ENCODE measurements at places on chromosomes 5 and 9.

- DNase-seq: no peak
Observed at GRCh38 chr5:10364186-10364689, 10.7 kb downstream of the MARCHF6 start.

DNA sequence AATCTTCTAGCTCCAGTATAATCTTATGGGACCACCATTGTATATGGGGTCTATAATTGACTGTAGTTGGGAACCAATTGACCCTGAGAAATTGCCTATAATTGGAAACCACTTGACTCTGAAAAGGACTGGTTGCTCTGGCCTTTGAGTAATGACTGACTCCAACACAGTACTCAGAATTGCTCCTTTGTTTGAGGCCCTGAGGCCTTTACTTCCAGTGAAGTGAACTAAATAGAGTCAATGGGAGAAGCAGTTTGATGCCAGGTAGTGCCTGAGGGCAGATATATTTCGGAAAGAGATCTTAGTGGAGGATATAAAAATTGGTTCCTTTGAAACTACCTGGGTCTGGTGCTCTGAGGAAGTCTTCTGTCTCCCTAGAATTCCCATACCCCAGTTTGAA, 16.0 kb upstream of the TMEM171 start:
- DNase-seq: no peak

DNA sequence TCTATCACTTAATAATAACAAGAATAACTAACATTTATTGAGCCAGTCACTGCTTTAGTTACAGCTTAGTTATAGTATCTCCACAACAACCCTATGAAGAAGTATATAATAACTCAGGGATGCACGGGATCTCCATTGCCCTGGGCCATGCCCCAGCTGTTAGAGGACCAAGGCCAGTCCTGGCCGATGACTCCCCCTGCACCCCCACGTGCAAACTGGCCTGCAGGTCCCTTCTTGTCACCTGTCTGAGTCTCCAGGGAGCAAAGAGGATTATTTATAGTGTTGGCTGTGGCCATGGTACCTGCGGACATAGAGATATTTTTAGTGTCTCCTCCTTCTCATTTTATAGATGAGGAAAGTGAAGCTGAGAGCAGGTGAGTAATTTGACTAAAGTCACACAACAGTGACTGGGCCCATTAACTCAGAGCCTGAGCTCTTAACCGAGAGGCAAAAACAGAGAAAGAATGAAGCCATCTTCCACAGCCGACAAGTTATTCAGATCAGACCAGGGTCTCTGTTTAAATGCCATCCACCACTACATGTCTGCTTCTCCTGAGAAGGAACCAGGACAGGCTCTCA, 94.4 kb downstream of the TMEM215 start:
- DNase-seq: no peak

DNA sequence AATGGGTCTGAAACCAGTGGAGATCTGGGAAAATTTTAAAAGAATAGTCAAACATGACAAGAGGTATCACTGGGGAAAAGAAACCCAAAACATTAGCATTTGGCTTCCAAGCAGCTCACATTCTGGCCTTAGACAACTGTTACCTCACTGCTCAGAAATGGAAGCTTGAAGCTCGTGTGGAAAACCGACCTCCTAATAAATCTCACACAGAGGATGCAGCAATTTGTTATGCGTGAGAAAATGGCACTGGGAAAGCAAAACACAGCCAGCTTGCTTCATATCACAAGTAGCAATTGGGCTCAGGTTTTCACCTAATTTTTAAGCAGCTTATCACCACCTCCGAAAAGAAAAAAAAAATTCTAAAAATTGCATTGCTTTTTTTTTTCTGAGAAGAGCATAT, 103.3 kb upstream of the TAS2R1 start:
- DNase-seq: no peak

DNA sequence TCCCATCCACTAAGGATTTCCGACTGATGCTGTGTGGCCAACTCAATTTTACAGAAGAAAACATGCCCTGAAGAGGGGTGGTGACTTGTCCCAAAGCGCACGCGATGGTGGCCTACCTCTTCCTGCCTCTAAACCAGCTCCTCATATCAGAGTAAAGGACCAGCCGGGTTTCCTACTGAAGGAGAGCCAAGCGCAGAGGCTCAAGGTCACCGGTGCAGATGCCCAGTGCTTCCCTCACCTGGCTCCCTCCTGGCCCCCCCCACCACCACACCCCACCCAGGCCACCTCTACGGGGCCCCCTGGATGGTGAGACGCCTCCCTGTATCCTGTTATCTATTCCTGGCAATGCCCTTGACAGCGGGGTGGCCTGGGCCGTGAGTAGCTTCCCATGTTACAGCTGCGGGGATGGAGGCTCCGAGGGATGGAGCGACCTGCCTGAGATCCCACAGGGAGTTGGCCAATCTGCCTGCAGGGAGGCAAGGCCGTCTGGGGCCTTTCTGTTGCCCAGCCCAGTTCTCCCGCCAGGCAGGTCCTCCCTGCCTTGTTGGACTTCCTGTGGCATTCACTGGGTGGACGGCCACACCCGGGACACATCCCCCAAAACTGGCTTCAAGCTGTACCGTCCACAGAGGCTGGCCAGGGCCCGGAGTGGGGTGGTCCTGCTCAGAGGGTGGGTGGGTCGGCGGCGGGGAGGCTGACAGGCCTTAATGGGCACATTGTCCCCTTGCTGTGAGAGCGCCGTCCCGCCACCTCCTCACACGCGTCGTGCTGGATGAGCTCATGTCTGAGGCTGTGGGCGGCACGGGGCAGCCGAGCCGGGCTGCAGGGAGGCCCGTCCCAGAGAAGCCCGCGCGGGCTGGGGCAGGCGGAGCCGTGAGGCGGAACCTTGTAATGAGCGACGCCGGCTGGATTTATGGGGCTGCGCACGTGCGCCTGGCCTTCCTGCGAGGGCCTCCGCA, 72.5 kb downstream of the MACROH2A1 start:
- DNase-seq: no peak

DNA sequence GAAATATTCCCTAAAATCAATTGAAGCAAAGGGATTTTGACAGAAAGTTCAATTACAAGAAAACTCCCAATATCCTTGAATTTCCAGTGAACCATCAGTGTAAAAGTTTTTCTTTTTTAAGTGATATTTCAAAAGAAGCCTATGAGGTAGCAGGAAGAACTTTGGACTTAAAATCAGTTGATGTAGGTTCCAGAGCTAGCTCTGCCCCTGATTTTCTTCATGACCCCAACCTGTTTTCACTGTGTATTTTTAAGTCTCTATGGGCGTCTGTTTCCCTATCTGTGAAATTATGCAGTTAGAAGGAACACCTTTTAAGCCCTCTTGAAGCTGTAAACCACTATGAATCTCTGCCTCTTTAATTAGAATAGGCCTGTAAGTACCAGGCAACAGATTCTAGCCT, 66.2 kb upstream of the SLC1A1 start:
- no peak for DNase-seq

DNA sequence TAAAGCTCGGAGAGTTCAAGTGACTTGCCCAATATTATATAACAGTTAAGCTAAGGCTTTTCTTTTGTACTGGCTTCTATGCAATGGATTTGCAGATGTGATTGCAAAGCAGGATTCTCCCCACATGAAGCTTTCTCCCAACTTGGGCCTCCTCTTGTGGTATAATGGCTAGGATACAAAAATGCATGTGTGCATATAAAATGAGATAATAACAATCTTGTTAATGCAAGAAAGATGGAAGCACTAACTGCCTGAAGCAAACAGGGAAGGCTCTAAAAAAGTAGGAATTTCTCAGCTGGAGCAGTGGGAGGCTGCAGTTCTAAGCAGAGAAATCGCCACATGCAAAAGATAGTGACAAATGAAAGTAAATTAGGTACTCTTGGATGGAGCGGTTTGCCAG, 444.2 kb upstream of the RIOK2 start:
- DNase-seq: no peak

- no peak for DNase-seq
Observed at GRCh38 chr5:164002214-164002613, 496.8 kb downstream of the MAT2B start.

- no peak for DNase-seq
Observed at GRCh38 chr5:7941692-7942091, 72.7 kb downstream of the MTRR start.

DNA sequence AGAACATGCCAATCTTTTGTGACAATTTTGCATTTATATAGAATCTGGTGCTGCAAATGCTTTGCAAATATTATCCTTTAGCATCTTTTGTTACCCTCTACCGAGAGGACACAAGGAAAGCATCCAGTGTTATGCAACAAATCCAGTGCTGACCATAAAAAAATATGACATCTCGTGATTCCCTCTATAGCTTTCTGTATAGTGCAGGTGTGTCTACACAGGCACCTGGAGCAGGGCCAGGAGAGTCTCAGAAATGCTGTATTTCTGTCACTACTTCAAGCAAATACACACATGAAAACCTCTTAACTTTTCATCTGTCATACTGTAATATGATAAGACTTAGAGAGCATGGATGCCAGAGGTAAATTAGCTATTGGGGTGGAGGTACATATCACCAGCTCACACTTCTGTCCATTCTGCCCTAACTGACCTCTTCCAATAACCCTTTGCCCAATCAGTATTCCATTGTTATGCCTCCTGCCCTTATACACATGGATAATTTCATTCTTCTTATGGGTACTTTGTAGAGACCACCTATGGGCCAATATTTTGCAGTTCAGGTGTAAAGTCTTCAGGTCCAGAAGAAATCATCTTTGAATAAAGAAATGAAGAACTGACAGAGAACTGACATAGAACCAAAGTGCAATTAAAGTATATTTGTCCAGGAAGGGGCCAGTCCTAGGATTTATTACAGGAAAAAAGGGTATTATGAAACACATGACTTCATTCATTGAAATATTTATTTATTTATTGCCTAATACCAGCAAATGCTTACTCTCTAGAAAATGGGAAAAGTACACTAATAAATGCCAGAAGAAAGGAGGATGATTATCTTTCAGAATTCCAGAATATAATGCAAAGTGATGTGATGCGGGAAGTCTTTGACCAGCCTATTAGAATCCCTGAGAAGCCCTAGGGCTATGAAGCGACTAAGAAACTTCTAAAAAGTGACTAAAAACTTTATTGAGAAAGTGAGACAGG, 106.5 kb downstream of the EPB41L4A start:
- DNase-seq: no peak

GRCh38 chr9:134532084-134532483, 109.5 kb upstream of the COL5A1 start:
- no peak for DNase-seq

DNA sequence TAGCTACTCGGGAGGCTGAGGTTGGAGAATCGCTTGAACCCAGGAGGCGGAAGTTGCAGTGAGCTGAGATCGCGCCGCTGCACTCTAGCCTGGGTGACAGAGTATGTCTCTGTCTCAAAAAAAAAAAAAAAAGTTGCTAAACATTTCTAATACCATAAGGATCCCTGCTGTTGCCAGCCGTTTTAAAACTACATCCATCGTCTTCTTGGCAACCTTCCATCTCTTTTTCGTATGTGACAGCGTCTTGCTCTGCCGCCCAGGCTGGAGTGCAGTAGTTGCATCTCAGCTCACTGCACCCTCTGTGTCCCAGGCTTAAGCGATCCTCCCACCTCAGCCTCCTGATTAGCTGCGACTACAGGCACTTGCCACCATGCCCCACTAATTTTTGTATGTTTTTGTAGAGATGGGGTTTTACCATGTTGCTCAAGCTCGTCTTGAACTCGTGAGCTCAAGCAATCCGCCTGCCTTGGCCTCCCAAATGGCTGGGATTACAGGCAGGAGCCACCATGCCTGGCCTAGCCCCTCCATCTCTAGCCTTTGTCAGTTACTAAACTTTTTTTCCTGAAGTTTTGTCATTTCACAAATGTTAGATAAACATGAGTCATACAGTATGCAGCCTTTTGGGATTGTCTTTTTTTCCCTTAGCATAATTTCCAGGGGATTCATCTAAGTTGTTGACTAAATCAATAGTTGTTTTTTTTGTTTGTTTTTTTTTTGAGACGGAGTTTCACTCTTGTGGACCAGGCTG, 13.5 kb downstream of the NSD1 start:
- no peak for DNase-seq

GRCh38 chr9:32294106-32294505, 90.3 kb upstream of the ACO1 start:
- no peak for DNase-seq

GRCh38 chr5:167701051-167701450, 590.4 kb upstream of the WWC1 start:
- DNase-seq: no peak

GRCh38 chr5:42026446-42026845, 101.4 kb downstream of the FBXO4 start:
- DNase-seq: no peak

DNA sequence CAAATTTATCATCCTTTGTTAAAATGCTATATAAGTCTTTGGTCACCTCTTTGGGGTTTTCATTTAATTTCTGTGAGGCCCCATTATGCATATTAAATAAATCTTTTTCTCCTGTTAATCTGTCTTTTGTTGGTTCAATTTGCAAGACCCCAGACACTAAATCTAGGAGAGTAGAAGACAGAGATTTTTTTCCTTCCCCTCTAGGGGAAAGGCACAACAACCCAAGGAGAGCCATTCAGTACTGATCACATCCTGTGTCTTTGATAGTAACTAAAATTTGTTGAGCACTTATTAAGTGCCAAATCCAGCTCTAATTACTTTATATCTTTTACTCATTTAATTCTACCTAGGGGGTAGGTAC, 74.4 kb downstream of the ALDH7A1 start:
- no peak for DNase-seq

GRCh38 chr5:17315710-17316221, 98.3 kb downstream of the BASP1 start:
- no peak for DNase-seq

- DNase-seq: no peak
Observed at GRCh38 chr9:34240006-34240405, 61.2 kb downstream of the UBAP1 start.

DNA sequence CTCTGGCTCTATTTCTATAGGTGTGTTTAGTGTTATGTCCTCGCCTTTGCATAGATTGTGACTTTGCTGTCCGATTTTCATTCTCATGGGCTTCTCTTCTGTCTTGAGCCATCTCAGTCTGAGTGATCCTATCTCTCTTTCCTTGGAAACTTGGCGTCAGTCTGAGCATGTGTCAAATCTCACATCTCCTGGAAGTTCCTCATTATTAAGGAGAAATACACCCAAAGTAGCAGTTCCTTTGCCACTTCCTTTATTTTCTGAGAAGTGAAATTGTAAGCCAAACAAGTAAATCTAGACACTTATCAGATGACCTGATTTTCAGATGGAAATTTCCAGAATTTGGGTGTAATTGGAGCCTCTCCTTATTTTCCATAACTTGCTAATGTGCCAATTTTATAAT, 126.9 kb upstream of the ANKH start:
- DNase-seq: no peak

GRCh38 chr5:170693701-170694100, 89.8 kb upstream of the GABRP start:
- DNase-seq: no peak

DNA sequence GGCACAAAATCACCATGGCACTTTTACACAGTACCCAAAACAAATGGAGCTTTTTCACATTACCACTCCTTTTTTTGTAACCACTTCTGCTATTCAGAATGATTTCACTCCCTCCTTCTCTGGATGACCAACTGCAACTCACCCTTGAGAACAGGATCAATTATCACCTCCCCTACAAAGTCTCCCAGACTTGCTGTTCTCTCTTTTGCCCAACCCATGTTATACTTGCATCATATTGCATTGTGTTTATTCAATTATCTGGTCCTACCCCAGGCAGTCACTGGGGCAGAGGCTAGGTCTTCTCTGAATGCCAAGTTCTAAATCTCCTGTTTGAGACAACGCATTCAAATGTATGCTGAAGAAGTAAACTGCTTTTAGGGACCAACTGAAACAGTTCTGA, 96.0 kb downstream of the GPR21 start:
- no peak for DNase-seq

GRCh38 chr9:106310782-106311181, 552.2 kb upstream of the ZNF462 start:
- no peak for DNase-seq

GRCh38 chr5:1836891-1837880, 36.0 kb downstream of the NDUFS6 start:
- DNase-seq: no peak
